ENCODE measurements at places on chromosomes 3 and 15.

DNA sequence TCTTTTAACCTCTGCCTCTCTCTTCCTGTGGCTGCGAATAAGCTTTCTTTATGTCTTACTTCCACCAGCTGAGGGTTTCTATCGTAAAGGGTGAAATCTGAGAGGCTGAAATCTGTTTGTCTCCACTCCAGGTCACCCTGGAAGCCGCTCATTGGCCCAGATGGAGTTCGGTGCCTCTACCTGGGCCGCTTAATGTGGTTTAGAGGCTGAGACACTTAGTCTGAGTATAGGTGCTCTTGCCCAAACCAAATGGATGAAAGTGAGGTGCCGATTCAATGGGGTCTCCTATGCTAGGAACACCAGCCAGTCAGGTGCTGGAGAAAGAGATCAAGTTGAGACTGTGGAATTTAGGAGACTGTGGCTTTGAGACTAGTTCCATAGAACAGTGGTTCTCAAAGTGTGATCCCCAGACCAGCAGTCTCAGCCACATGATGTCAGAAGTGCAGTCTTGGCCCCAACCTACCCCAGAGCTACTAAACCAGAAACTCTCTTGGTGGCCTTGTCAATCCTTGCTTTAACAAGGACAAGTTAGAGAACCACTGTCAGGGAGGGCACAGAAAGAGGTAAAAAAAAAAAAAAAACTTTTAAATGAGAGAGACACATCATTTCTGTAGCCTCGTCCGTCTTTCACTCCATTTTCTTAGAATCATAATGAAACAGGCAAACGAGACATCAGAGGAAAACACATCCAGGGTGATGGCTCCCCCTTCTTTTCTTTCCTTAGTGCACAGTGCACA, 54.9 kb upstream of the CCR2 start:
- no peak for DNase-seq

- DNase-seq, result no peak
Measured at GRCh38 chr15:75025107-75025506, 1.7 kb downstream of the PPCDC start.

- DNase-seq, result no peak
Measured at GRCh38 chr3:36992806-36993325, at the start of gene EPM2AIP1. Gene EPM2AIP1 (minus strand): TSS chr3:36993131. CDS start chr3:36993077, 54 bp downstream.

- no peak for DNase-seq
Measured at GRCh38 chr3:38724392-38724736, 74.9 kb upstream of the SCN5A start.

GRCh38 chr3:195806916-195807231, 4.9 kb downstream of the MUC4 start:
- no peak for DNase-seq

- no peak for DNase-seq
Measured at GRCh38 chr15:25801586-25802284, 61.4 kb downstream of the ATP10A start.
